Activated T-cell treated with anti-CD3 and anti-CD28 coated beads, Interleukin-2, amount 50 U/mL, for 72 hours (primary cell): ENCODE measurements at places on chromosomes 3 and 15.

DNA sequence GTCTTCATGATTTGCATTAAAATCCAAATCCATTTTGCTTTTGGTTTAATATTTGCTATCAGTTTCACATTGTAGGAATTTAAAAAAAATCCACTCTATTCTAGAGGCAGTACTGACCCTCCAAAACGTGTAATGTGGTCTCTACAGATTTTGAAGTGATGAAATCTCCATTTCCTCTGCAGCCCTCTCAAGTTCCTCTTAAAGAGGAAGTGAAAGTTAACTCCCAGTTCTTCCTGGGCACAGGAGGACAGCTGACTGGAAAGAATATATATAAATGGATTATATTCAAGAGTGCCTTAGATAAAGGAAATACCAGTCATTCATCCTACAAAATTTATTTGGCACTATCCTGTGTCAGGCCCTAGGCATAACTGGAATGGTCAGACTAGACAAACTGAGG, 83.5 kb upstream of the PLCL2 start:
- H3K4me1 ChIP-seq = peaks cover 38% of the 10 kb centered on the region
- no peak overlapping the region for H3K4me3 ChIP-seq
- peaks cover 3% of the 10 kb centered on the region for H3K36me3 ChIP-seq
- peaks cover 5% of the 10 kb centered on the region for H3K27me3 ChIP-seq
- no peak for DNase-seq

DNA sequence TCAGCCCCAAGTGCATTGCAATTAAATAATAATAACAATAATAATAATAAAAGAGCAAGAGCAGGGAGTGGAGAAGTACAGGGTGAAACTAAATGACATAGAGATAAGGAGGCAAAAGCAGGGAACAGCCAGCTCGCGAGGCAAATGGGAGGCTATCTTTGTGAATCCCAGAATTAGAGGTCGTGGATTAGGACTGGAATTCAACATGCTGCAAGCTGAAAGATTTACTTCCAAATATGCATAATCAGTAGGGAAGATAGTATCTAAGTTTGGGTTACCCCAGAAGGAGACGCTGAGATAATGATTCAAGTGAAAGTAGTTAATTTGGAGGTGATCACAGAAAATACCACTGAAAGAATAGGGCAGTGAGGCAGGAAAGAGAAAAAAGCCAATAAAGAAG, 119.4 kb upstream of the UBE2E2 start:
- no peak for DNase-seq
- H3K36me3 ChIP-seq = no peaks in the 10 kb centered on the region
- peaks cover 10% of the 10 kb centered on the region for H3K4me1 ChIP-seq
- H3K27ac ChIP-seq = no peak overlapping the region
- H3K27me3 ChIP-seq = no peaks in the 10 kb centered on the region

DNA sequence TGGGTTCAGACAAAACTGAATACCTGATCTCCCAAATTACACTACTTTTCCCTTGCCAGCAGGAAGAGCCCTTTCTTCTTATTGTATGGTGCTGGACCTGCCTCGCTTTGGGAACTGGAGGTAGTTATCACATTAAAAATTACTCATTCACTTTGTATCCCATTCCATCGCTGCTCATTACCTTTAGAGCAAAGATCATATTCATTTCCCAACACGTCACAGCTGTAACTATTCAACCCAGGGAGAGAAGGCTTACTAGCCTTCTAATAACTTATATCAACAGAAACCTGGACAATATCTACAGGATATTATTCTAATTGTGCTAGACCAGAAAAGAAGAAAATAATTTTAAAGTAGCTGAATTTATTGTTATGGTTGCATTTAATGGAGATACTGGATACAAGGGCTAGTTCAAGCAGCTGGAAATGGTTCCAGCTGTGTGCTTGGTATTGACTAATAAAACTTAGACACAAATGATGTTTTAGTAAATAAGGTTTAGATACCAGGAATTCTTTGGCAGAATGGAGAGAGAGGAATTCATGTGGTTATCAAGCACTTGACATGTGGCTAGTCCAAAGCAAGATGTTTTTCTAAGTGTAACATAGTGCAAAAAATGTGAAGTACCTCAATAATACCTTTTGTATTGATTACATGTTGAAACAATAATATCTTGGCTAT, 656.3 kb downstream of the ROBO1 start:
- no peak overlapping the region for H3K27ac ChIP-seq
- no peaks in the 10 kb centered on the region for H3K4me1 ChIP-seq
- no peaks in the 10 kb centered on the region for H3K27me3 ChIP-seq
- H3K4me3 ChIP-seq = no peak overlapping the region
- no peak for DNase-seq

DNA sequence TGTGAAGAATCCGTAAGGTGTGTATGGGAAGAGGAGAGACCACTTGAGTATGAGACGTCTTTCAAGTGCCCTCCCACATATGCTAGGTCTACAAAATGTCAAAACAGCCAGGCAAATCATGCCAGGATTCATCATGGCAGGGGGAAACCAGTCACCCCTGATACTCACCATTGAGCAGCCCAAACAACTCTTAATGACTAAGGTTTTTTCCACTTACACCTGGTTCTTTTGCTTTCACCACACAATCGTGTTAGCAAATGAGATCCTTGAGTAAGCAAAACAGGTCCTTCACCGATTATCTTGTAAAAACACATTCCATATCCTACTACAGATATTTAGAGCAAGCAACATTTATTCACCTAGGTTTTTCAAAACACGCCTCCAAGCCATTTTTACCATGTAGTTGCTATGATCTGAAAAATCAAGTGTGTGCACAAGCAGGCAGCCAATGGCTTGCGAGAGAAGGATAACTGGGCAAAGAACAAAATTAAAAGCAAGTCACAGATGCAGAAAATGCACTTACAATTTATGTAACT, 177.5 kb upstream of the LPP start:
- H3K4me1 ChIP-seq = peaks cover 78% of the 10 kb centered on the region
- peaks cover 12% of the 10 kb centered on the region for H3K36me3 ChIP-seq
- H3K4me3 ChIP-seq = peak overlapping the region; percentile 78
- peaks cover 7% of the 10 kb centered on the region for H3K27me3 ChIP-seq

GRCh38 chr15:95174301-95175259, 943.2 kb downstream of the MCTP2 start:
- no peak overlapping the region for H3K27ac ChIP-seq
- no peaks in the 10 kb centered on the region for H3K4me1 ChIP-seq
- H3K4me3 ChIP-seq = no peak overlapping the region
- no peaks in the 10 kb centered on the region for H3K27me3 ChIP-seq
- no peak for DNase-seq
- no peaks in the 10 kb centered on the region for H3K36me3 ChIP-seq

DNA sequence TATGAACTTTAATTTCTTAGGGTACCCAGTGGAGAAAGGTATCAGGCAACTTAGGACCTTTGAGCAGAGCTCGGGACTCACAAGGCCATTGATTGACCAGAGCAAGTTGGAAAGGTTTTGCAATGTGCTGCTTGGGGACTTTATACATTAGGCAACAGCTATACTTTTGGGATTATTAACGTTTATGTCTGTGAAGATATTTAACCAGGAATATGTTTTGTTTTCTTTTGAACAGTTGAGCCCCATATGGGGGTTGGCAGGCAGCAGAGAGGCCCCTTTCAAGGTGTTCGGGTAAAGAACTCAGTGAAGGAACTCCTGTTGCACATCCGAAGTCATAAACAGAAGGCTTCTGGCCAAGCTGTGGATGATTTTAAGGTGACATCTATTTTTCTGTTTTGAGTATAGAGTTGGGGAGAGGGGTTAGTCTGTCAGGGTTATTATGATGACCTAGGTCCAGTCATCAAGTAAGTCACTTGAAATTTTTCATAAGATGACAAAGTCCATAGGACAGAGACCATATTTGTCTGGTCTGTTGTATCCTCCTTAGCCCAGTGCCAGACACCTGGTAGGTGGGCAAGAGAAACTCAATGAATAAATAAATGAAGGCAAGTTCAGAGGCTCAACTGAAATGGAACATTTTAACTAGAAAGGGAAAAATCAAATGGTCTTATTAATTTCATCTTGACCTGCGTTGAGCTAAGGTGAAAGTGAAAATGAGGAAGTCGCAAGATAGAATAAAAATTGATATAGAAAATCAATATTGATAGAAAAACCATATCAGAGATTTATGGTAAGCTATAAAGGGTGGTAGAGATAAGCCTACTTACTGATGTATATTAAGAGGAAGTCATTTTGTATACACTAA, 2.8 kb downstream of the NFKBIZ start:
- peak overlapping the region; percentile 100 for H3K27ac ChIP-seq
- no peak for DNase-seq
- peaks cover 65% of the 10 kb centered on the region for H3K4me1 ChIP-seq
- no peaks in the 10 kb centered on the region for H3K27me3 ChIP-seq
- H3K36me3 ChIP-seq = peaks cover 67% of the 10 kb centered on the region

- H3K27ac ChIP-seq = no peak overlapping the region
- H3K36me3 ChIP-seq = no peaks in the 10 kb centered on the region
- DNase-seq = no peak
- peaks cover 26% of the 10 kb centered on the region for H3K27me3 ChIP-seq
Measured at GRCh38 chr3:53553200-53553599, 58.8 kb downstream of the CACNA1D start.

DNA sequence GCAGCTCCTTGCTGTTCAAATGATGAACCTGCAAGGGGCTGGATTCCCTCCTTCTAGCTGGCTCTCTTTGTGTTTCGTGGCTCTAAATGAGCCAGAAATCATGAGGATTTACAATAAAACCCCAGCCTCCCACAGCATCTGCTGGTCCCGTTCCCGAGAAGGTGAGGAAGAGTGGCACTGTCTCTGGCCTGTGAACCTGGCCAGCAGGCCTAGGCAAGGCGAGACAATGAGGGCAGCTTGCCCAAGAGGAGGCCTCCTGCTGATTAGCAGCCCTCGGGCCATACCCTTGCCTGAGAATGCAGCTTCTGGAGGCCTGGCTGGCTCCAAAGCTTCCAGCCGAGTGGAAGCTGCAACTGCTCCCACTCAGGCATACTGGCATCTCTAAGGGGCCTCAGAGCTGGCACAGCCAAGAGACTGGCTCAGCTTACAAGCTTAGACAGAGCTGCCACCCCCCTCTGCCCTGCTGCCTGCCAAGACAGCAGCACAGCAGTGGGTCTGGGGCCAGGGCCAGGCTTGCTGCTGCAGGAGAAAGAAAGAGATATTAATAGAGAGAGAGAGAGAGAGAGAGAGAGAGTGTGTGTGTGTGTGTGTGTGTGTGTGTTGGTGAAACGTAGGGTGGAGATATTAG, 76.5 kb downstream of the HMG20A start:
- H3K4me3 ChIP-seq = no peak overlapping the region
- no peaks in the 10 kb centered on the region for H3K36me3 ChIP-seq
- no peaks in the 10 kb centered on the region for H3K27me3 ChIP-seq
- H3K4me1 ChIP-seq = peaks cover 31% of the 10 kb centered on the region
- DNase-seq = no peak

- no peaks in the 10 kb centered on the region for H3K27me3 ChIP-seq
- peak overlapping the region; percentile 79 for H3K27ac ChIP-seq
- no peaks in the 10 kb centered on the region for H3K36me3 ChIP-seq
- peaks cover 61% of the 10 kb centered on the region for H3K4me1 ChIP-seq
- peak overlapping the region; percentile 63 for H3K4me3 ChIP-seq
- DNase-seq = no peak
Measured at GRCh38 chr15:79978655-79979514, 7.9 kb upstream of the BCL2A1 start.

- DNase-seq = no peak
- H3K4me1 ChIP-seq = peaks cover 9% of the 10 kb centered on the region
- no peak overlapping the region for H3K4me3 ChIP-seq
- no peak overlapping the region for H3K27ac ChIP-seq
Measured at GRCh38 chr3:13145131-13145825, 72.0 kb upstream of the IQSEC1 start.

- no peaks in the 10 kb centered on the region for H3K36me3 ChIP-seq
- no peak overlapping the region for H3K27ac ChIP-seq
- DNase-seq = no peak
Measured at GRCh38 chr15:72358650-72359171, 17.1 kb downstream of the HEXA start.

DNA sequence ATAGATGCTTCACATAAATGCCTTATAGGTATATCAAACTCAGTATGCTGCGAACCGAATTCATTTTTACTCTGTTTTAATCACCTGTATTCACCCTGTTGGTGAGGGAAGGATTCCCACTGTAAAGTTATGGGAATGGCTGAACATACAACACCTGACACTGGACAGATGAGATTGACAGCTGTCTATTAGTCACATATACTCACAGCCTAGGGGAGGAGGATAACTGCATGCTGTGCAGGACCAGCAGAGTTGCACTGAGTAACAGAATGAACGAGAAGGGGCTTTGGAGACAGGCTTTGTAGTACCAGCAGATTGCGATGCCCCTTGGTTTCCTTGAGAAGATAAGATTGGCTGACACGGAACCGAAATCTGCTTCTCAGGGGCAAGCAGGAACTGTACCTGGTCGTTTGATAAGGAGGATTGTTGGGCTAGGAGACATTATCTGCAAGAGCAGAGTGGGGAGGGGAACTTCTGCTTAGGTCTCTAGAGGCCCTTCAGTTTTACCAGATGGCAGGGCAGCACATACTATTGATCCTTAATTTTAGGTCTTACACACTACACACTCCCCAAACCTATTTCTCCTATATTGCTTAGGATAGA, 43.5 kb upstream of the SLC22A13 start:
- no peak overlapping the region for H3K27ac ChIP-seq
- no peak for DNase-seq
- H3K4me3 ChIP-seq = no peak overlapping the region

GRCh38 chr15:72271895-72272212, 500 bp downstream of the PARP6 start:
- peak overlapping the region; percentile 89 for H3K4me3 ChIP-seq
- peaks cover 14% of the 10 kb centered on the region for H3K36me3 ChIP-seq
- no peaks in the 10 kb centered on the region for H3K27me3 ChIP-seq
- peak overlapping the region; percentile 92 for H3K27ac ChIP-seq
- H3K4me1 ChIP-seq = peaks cover 34% of the 10 kb centered on the region
- no peak for DNase-seq

DNA sequence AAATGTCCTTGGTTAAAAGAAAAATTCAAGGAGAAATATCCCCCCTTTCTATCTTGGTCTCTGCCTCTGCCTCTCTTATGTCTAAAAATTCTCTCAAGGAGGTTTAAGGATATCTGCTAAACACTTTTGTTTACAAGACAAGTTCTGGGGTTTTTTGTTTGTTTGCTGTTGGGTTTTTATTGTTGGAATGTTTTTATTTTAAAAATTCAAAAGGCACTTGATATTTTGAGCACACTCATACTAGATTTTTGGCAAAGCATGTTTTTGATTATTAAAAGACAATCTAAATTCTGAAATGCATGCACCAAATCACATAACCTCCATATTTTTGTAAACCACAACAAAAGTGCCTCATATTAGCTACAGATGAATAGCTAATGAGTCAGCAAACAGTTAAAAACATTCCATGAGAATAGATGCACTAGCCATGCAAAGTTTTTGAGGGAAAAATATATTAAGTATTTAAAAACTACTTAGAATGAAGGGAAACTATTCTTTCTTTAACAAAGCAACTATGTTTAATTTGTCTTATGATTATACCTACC, 84.6 kb downstream of the ZBTB20 start:
- H3K36me3 ChIP-seq = peaks cover 3% of the 10 kb centered on the region
- DNase-seq = no peak
- no peaks in the 10 kb centered on the region for H3K27me3 ChIP-seq
- H3K4me3 ChIP-seq = no peak overlapping the region
- no peak overlapping the region for H3K27ac ChIP-seq
- no peaks in the 10 kb centered on the region for H3K4me1 ChIP-seq

GRCh38 chr3:18740631-18741583, 315.8 kb upstream of the SATB1 start:
- DNase-seq = peak; percentile 75
- peaks cover 13% of the 10 kb centered on the region for H3K36me3 ChIP-seq

- peaks cover 12% of the 10 kb centered on the region for H3K4me1 ChIP-seq
- H3K36me3 ChIP-seq = no peaks in the 10 kb centered on the region
- no peak overlapping the region for H3K4me3 ChIP-seq
- no peak for DNase-seq
- H3K27ac ChIP-seq = no peak overlapping the region
- H3K27me3 ChIP-seq = peaks cover 9% of the 10 kb centered on the region
Measured at GRCh38 chr15:39558421-39558820, 22.5 kb upstream of the THBS1 start.
